ENCODE measurements at places on chromosomes 1 and 21.

DNA sequence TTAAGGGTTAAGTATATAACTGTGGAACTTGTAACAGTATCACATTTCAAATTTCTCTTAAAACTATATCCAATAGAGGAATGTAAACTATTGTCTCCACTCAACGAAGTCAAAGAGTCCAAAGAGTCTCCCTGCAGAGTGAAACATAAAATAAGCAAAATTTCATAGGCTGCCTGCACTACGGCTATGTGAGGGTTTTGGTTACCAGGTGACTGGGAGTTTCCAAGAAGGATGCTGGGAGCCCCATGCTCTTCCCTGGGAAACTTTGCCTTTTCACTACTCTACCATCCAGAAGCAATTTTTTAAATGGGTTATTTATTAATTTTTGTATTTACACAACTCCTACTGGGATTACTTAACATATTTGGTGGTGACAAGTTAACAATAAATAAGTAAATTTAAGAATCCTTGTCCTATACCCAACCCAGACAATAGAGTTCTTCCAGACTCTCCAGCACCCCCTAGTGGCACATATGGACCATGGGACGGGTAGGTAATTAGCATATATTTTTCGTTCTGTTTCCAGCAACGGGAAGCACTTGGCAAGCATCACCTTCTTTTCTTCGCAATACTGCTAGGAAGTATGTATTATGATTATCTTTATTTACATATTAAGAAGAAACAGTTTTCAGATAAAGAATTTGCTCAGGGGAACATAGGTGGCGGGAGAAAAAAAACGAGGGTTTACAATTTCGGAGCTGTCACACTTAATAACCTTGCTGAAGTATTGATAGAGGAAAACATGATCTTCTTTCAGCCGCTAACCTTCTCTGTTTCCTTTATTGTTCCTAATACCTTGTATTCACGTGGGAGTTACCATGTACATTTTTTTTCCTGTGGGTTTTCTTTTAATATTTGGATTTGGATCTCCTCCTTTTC lies 3.5 kb downstream of the FMO2 start:
- DNase-seq = peak; percentile 9

GRCh38 chr1:34199927-34200326 lies 23.2 kb downstream of the C1orf94 start:
- DNase-seq = no peak

DNA sequence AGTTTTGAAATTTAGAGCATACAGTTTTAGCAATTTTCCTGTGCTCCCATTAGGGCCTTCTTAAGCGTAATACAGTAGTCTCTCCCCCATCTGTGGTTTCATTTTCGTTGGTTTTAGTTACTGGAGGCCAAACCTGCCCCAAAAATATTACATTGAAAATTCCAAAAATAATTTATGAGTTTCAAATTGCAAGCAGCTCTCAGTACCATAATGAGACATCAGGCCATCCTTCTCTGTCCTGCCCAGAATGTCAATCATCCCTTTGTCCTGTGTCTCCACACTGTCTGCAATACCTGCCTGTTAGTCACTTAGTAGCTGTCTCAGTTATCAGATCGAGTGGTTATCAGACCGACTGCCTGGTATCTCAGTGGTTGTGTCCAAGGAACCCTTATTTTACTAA lies 45.4 kb downstream of the ADSS2 start:
- no peak for DNase-seq

DNA sequence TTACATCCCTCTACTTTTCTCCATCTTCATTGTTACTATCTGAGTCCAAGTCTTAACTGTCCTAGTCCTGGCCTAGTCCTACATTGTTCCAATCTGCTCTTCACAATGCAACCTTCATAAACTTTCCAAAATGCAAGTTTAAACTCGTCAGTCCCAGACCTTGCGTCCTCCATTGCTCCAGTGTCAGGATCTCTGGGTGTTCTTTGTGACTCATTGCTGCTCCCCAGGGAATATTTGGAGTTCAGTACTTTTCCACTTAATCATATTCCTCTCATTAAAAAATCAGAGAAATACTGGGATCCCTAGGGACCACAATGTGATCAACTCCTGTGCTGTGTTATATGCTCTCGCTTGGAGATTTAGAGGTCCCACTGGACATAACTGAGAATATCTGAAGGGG lies 18.0 kb upstream of the KPRP start:
- DNase-seq = no peak

DNA sequence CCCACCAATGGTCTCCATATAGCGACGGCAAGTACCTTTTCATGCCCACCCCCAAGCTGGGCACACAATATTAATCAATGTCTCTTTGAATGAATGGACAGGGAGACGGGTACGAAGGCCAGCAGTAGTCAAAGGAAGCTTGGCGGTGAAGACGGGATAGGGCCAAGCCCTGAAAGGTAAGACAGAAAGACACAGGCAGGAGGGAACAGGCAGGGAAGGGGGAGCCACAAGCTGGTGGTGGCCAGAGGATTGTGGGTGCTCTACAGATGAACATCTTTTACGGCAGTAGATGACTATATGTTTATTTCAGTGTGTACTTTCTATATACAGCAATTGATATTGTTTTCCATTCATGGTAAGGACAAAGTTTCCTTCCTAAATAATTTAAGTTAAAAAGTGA lies 16.3 kb downstream of the CAPZB start:
- no peak for DNase-seq

DNA sequence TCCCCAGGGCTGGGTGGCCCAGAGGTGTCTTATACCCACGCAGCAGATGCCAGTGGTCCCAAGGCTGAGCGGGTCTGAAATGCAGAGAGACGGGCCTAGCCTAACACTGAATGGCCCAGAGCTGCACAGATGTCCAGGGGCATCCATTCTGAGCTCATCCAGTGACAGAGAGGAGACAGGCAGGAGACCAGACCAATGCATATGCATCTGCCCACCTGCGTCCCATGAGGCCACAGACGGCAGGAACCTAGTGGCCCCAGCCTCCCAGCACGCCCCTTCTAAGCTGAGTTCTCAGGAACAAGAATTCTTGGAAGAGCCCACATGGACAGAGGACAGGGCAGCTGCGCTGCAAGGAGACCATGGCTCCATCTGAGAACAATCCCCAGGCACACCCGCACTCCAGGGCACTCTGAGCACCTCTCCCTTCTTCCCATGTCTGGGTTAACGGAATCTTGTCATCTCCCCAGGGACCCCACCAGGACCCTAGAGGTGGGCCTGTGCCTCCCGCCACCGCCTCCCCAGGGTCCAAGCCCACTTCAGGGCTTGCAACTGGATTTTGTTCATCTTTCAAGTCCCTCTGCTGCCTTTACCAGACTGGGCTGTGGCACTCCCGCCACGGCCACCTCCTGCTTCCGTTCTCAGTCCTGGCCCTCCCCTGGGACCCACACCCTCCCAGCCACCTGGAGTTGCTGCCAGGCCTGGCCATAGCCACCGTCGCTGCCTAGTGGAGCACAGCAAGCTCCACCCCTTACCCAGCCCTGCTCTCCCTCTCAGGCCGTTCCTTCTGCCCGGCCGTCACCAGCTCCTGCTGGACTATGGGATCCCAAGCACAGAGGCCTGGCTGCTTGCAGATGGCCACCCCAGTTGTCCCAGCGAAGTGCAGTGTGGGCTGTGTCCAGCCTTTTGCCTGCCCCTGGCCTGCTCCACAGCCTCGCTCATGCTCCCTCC lies 3.3 kb downstream of the WNT3A start:
- DNase-seq = no peak

All from neural crest cell (in vitro differentiated cells).